ENCODE measurements at places on chromosomes 7 and 10.

GRCh38 chr10:58993480-58994221, 182.8 kb upstream of the PHYHIPL start:
- DNase-seq = no peak

GRCh38 chr7:139116999-139117398, 7.5 kb upstream of the ZC3HAV1 start:
- DNase-seq = no peak

DNA sequence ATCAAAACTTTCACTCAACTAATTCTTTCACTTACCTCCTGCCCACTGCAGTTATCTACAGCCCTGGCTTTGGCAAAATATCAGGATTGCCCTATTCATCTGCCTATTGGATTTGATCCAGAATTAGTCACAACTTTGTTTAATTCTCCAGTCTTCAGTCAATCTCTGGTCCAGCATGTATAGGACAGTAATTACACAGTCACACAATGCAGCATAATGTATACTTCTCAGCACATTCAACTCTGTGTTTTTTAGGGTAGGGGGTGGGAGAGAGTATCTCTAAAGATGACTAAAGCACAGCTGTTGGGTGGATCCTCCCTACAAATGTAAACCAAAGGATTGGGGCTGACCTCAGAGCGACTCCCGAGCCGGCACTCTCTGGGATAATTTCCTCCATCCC, 17.7 kb upstream of the NRP1 start:
- peak; percentile 61 for DNase-seq

DNA sequence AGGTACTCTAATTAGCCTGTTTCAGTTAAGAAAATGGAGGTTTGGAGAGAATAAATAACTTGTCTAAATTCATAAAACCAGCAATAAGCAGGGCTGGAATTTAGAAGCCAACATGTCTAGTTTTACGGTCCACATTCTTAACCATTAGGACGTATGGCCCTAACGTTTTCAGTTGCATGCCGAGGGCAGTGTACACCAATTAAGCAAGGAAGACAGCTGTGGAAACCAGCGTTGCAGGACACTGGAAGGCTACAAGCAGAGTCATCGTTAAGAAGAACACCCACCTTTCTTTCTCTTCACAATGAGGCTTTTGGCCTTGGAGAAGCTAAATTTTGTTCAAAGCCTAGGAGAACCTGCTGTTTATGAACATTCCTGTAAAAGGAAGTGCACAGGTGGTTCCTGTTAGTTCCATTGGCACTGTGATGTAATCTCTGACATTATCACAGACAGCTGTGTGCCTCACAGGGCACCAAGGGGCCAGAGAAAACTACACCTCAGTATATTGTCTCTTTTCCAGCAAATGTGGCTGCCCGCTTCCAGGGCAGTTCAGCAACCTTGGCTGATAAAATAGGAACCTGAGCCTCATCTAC, 21.0 kb downstream of the MPP7 start:
- no peak for DNase-seq

DNA sequence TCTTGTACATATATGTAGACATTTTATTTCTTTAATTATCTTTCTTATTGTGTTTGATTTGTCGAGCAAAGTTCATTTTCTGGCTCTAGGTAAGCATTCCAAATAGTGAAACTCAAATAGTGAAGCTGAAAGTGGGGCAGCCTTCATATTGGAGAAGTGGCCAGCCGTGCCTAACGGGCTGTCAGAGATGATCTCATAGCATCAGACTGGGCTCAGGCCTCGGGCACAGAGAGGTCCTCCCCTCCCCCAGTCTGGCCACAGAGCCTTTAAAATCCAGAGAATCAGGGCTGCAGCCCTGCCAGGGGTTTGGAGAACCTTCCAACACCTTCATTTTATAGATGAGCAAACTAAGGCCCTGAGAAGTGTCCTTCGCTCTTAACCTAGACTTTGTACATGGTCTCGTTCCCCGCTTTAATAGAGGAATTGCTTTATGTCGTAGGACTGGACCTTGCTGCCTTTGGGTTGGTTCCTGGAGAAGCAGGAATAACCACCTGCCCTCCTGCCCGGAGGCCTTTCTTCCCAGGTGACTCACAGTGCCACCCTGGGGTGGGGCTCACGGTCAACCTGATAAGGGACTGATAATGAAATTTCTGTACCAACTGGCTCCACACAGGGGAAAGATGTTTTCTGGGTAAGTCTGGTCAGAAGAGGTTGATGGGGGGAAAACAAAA, 7.3 kb downstream of the TSPAN15 start:
- DNase-seq = no peak

- DNase-seq = no peak
Observed at GRCh38 chr10:31549896-31550295, 230.9 kb downstream of the ZEB1 start.

DNA sequence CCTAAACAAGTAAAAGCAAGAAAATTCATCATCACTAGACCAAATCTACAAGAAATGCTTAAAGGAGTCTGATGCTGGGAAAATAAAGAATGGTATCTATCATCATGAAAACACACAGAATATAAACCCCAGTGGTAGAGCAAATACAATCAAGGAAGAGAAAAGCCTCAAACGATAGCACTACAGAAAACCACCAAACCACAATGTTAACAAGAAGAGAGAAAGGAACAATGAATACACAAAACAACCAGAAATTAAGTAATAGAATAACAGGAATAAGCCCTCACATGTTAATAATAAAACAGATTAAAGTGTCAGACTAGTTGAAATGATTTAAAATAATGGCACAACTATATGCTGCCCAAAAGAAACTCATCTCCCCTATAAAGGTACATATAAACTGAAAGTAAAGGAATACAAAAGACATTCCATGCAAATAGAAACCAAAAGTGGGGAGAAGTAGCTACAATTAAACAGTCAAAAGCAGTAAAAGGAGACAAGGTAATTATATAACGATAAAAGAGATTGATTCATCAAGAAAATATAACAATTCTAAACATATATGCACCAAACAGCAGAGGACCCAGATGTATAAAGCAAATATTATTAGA, 77.3 kb downstream of the JMJD1C start:
- DNase-seq = no peak

DNA sequence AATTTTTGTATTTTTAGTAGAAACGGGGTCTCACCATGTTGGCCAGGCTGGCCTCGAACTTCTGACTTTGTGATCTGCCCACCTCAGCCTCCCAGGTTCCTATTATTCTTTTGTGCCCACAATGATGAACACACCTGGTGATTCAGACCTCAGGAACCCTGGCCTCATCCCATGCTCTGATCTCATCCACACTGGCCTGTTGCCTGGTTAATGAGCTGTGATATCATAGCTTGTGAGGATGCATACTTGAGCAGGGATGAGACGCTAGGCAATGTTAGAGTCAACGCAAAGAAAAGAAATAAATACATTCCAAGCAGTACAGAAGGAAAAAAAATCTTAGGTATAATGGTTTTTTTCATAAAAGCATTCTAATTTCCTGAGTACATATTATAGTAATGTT, 82.4 kb upstream of the RNF32 start:
- no peak for DNase-seq

DNA sequence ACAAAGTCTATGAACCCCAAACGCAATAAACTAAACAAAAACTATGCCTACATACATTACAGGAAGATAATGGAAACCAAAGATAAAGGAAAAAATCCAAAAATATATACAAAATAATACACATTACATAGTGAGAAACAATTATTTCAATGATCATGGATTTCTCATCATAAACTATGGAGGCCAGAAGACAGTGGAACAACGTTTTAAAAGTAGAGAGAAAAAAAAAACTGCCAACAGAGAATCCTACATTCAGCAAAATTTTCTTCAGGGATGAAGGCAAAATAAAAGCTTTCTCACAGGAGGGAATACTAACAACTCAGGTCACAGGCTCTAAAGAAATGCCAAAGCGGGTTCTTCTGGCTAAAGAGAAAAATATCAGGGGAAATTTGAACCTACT, 42.9 kb upstream of the FAM13C start:
- no peak for DNase-seq

DNA sequence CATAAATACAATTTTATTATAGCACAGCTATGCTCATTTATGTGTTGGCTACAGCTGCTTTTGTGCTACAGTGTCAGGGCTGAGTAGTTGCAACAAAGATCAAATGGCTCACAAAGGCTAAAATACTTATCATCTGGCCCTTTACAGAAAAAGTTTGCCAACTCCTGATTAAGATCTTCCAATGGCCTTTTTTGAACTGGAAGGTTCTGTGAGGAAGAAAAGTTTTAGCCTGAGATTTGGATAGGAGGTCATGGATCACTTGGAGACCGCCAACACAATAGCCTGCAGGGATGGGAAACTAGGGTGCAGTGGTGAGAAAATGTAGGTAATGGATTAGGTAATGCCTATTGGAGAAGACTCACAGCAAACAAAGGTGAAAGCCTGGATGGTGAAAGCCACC, 169.8 kb downstream of the NOC3L start:
- no peak for DNase-seq

- no peak for DNase-seq
Observed at GRCh38 chr10:3853547-3854303, 68.7 kb upstream of the KLF6 start.

GRCh38 chr10:26779176-26779860, 81.4 kb downstream of the ABI1 start:
- DNase-seq = no peak

DNA sequence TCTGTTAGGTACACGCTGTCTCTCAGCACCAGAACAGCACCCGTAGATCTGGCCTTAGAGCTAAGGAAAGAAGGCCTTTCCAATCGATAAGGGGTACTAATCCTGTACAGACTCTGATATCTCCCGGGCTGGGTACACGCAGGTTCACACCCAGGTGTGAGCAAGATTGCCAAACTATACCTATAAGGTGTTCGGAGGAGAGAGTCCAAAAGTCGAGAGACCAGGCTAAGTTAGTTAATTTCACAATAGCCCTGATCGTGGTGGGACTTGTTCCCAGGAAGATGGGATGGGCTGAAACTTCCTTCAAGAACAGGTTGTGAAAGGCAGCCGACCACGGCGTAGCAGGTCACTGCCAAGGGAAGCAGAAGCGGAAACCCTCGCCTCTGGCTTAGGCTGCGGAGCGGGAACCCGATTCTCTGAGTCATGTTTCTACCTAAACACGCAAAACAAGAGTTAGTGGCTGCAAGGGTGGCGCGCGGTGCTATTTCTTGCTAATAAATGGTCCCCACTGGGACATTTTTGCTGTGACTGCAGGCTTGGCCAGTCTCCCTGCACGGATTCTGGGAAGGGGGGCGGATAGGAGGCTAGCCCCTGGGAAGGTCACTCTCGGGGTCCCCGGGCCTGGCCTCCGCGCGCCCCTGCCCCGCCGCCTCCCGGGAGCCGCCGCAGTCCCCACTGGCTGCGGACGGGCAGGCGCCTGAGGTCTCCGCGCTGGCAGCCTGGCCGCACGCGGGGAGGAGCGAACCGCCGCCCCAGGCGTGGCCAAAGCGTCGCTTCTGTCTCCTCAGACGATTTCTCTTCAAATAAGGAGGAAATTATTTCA, 75.4 kb upstream of the PDSS1 start:
- no peak for DNase-seq

DNA sequence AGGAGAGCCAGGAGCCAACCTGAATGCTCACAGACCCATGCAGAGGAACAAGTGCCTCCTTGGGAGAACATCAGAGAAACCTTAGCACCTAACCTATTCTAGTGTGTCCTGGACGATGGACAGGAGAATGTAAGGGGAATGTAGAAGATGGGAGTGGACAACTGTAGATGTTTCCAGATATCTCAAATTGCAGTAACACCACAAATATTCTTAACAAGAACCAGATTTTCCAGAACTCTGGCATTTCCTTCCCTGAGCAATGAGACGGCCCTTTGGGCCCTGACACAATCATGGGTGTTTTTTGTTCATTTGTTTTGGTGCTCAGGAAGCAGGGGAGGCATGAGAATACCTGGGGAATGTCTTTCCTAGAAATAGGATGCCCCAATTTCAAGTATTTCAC, 196.1 kb upstream of the PRSS1 start:
- no peak for DNase-seq

GRCh38 chr10:92590623-92591549, 2.0 kb upstream of the KIF11 start:
- DNase-seq = no peak

DNA sequence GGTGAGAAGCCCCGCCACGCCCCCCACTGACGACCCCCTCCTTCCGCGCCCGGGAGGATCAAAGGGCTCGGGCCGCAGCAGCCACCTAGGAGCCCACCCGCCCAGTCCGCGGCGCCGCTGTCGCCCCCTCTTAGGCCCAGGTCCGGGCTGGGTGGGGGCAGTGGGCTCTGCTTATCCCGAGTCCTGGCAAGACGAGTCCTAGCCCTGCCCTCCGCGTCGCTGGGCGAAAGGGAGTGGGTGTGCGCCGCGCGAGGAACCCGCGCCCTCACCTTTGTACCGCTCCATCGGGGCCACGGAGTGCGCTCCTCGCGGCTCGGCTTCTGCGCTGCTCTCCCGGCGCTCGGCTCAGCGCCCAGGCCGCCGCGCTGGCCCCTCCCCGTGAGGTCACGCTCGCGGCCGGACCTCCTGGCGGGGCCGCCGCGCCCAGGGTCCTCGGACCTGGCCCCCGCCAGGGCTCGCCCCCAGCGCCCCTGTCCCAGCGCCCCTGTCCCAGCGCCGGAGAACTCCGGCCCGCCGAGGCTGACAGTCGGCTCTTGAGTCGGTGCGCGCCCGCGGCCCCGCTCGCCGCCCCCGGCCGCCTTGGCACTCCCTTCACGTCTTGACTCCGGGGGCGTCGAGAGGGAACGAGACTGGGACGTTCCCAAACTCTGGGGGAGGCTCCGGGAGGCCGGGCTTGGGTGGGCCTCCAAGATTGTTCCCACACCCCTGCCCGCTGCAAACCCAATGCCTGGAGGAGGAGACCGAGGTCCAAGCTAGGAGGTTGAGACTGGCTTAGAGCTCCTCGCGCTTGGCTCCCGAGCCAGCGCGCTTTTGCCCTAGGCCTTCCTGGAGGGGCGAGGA, at the start of gene AFAP1L2:
Gene AFAP1L2, minus strand, starts transcription at position 332 of the 840 bp plus-strand sequence. Its CDS starts 47 bp downstream, at position 285.
- DNase-seq = no peak

GRCh38 chr10:124996127-124996853, 54.4 kb downstream of the ZRANB1 start:
- DNase-seq = no peak

GRCh38 chr7:118328505-118329211, 104.2 kb downstream of the ANKRD7 start:
- no peak for DNase-seq

DNA sequence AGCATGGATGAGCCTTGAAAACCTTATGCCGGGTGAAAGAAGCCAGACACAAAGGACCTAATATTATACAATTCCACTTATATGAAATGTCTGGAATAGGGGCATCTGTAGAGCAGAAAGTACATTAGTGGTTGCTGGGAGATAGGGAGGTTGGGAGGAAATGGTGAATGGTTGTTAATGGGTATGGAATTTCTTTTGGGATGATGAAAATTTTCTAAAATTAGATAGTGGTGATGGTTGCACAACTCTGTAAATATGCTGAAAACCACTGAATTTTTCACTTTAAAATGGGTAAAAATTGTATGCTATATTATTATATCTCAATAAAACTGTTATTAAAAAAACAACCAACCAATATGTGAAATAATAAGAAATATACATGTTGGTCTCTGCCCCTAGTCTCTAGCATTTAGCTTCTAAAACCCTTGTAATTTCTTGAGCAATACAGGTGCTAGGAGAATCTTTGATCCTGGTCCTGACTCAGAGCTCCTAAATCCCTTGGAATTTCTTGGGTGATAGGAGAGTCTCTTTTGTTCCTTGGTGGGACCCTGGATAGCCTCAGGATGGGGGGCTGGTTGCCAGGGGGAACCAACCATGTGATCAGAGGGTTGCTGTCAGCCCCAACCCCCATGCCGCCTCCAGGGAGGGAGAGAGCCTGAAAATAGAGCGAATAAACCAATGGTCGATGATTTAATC, 64.0 kb downstream of the TACR2 start:
- peak; percentile 41 for DNase-seq

- peak; percentile 74 for DNase-seq
Observed at GRCh38 chr7:1533547-1534329, 3.2 kb downstream of the MAFK start.
